ENCODE measurements at places on chromosomes 12 and 14. TPM values are rescaled to one million over a fixed set of nuclear protein-coding genes. Genes with fewer than 3 reads are reported as not detected.

- DNase-seq: no peak
Measured at GRCh38 chr14:59018978-59019377, 169.5 kb upstream of the DAAM1 start.

DNA sequence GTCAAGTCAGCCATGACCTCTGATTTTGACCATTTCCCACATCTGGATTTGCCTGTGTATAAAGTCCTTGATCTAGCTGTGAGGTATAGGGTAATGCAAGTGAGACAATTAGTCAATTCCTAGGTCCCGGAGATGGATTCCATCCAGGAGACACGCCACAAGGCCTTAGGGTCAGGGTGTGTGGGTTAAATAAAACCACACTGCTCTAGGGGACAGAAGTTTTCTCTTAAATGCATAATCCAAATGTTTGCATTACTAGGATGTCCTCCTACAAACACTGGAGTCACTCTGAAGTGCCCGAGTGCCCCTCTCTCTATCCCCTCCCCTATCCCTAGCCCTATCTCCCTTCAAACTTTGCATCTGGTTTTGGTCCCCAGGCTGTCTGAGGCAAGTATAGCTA lies 26.8 kb downstream of the LRIG3 start:
- no peak for DNase-seq

Gene OAS2
- 6.2 TPM for total RNA-seq

Gene TAS2R8
- total RNA-seq: not detected

Data from breast epithelium (tissue), 4 donors.